Left ventricle myocardium superior (tissue), 1 donor: ENCODE measurements at places on chromosomes 3 and 15.
A peak's percentile ranks its signal among the peaks of the same experiment; 100 is the strongest.

GRCh38 chr15:31392761-31393401, 66.2 kb downstream of the KLF13 start:
- DNase-seq, result peak; percentile 59

DNA sequence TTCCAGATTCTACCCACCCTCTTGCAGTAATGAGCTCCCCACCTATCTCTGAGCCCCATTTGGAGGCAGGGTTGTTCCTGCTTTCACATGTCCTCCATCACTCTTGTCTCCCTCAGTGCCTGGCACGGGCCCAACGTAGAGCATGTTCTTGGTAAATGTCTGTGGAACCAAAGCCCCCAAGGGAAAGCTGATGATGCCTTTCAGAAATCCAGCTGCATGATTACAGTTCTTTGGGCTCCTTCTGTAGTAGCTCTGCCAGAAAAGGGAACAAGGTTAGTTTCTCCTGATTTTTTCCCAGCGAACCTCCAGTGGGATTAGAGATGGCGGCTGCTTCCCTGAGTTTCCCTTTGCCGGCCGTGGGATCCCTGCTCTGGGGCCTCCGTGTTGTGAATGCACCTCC, 39.3 kb downstream of the CGNL1 start:
- DNase-seq, result peak; percentile 88

GRCh38 chr3:138474163-138474562, 39.7 kb downstream of the ESYT3 start:
- DNase-seq, result no peak

- no peak for DNase-seq
Measured at GRCh38 chr3:15356176-15356575, 23.8 kb upstream of the SH3BP5 start.

DNA sequence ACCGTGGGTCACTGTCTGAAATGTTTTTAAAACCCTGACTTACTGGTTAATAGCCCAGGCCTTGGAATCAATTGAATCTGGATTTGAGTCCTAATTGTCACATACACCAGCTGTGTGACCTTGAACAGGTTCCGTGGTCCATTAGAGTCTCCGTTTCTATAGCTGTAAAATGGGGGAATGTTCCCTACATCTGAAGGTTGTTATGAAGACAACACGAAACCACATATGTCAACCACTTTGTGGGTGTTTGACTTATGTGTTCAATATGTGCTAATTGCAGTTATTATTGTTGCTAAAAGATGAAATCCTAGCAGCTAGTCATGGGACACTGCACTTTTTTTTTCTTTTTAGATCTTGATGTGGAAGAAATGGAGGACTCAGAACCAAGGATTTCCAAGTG, 35.3 kb downstream of the ZBTB38 start:
- DNase-seq, result no peak

DNA sequence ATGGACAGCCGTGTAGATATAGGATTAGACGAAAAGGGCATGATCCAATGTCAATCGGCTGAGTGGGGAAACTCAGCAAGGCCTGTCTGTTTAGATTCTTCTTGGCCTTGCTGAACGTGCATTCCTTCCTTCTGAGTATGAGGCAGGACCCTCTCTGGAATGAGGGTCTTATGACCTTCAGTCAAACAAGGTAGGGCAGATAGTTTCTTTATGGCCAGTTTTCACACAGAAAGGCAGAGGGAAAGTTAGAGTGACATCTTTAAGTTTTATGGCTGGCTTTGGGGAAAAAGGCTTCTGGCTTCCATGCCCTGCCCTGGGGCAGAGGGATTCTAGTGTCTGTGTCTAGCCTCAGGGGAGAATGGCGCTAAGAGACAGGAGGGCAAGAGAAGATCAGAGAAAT, 29.7 kb downstream of the ARNT2 start:
- no peak for DNase-seq
